DMS79 treated with DMSO at 0.1 percent for 48 hours (cell line): ENCODE measurements at places on chromosomes 5 and 9.

DNA sequence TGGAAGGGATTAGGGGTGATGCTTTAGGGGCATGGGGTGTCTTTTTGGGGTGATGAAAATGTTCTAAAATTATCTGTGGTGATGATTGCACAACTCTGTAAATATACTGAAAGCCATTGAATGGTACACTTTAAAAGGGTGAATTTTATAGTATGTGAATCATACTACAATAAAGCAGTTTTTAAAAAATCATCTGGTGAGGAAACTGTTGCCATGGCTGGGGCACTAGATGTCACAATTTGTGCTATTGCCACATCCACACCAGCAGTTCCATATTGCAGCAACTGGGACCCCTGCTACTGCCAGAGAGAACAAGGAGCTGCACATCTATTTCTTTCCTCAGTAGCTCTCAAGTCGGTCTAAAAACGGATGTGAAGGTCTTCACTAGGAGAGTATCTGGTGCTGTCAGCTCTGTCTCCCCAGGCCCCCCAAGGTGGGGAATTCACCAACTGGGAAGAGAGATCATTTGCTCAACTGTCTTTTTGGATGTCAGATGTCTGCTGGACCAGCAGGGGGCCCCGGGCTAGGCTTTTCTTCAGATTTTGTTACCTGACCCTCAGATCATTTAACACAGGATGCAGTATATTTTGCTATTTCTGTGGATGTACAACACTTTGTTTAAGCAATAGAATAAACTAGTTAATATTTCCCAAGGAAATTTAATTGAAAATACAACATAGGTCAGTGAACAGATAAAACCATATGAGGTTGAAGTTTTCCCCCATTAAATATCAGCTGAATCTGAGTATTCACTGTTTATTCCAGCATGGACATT, 13.2 kb downstream of the CMYA5 start:
- DNase-seq, result no peak

DNA sequence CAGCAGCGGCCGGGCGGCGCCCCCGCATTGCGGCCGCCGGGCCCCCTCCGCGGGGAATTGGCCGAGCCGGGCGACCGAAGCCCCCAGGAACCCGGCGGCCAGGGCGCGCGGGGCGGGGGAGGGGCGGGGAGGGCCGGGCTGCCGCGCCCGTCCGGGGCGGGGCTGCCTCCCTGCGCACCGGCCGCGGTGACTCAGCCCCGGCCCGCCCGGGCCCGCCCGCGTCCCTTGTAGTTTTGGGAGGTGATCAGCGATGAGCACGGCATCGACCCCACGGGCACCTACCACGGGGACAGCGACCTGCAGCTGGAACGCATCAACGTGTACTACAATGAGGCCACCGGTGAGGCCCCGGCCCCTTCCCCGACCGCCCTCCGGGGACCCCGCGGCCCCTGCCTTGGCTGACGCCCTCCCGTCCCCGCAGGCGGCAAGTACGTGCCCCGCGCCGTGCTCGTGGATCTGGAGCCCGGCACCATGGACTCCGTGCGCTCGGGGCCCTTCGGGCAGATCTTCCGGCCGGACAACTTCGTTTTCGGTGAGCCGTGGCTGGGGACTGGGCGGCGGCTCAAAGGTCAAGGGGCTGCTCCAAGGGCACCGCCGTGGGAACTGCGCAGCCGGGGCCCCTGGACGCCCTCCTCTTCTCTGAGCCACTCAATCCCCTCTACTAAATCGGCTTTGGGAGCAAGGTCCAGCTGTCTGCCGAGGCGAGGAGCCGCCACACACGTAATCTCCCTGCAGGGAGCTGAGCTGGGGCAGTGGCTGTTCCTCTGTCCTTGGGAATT, 592 bp downstream of the TUBB4B start:
- no peak for DNase-seq

DNA sequence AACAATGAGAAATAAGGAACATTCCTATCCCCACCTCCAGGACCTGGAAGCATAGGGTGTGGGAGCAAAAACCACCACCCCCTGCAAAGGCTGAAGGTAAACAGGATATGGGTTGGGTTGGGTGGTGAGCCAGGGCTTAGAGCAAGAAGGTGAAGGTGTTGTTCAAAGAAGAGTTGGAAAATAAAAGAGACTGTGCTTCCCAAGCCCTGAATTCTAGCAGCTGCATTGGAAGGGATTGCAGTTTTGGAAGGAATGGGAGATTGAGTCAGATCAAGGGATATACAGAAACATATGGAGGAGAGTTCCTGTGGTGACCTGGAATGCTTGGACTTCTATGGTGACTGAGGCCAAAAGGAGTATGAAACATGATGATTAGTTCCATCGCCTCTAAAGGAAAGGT, 24.7 kb upstream of the MTAP start:
- no peak for DNase-seq

- no peak for DNase-seq
These were observed 74.6 kb upstream of the ZSWIM6 start for GRCh38 chr5:61257421-61257820.

DNA sequence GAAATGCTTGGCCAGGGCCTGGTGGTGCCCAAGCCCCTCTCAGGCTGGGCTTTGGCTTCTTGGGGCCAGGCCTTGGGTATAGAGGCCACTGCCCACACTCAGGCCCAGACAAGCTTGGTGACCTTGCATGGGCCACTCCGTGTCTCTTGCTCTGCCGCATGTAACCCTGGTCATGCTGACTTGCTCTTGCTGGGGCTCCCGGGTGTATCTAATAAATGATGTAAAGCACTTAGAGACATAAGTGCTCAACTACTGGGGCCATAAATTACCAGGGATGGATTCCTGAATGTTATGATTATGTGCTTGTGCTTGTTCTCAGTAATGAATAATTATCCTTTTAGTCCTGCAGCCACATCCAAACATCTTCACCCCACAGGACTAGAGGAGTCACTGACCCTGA, 54.0 kb downstream of the C5orf15 start:
- no peak for DNase-seq

- no peak for DNase-seq
These were observed 140.1 kb upstream of the ABCA1 start for GRCh38 chr9:105067895-105068580.

GRCh38 chr5:179259731-179260323, 85.4 kb downstream of the ADAMTS2 start:
- DNase-seq, result no peak

- DNase-seq, result peak; percentile 3
These were observed 1050.2 kb downstream of the CDH12 start for GRCh38 chr5:21802869-21803490.

- DNase-seq, result no peak
These were observed 286.1 kb downstream of the ARHGAP26 start for GRCh38 chr5:143056339-143056704.

- DNase-seq, result no peak
These were observed 117.7 kb downstream of the ZNF462 start for GRCh38 chr9:106980551-106981101.

- peak; percentile 94 for DNase-seq
These were observed 1.5 kb upstream of the OLFM1 start for GRCh38 chr9:135085830-135086546.

DNA sequence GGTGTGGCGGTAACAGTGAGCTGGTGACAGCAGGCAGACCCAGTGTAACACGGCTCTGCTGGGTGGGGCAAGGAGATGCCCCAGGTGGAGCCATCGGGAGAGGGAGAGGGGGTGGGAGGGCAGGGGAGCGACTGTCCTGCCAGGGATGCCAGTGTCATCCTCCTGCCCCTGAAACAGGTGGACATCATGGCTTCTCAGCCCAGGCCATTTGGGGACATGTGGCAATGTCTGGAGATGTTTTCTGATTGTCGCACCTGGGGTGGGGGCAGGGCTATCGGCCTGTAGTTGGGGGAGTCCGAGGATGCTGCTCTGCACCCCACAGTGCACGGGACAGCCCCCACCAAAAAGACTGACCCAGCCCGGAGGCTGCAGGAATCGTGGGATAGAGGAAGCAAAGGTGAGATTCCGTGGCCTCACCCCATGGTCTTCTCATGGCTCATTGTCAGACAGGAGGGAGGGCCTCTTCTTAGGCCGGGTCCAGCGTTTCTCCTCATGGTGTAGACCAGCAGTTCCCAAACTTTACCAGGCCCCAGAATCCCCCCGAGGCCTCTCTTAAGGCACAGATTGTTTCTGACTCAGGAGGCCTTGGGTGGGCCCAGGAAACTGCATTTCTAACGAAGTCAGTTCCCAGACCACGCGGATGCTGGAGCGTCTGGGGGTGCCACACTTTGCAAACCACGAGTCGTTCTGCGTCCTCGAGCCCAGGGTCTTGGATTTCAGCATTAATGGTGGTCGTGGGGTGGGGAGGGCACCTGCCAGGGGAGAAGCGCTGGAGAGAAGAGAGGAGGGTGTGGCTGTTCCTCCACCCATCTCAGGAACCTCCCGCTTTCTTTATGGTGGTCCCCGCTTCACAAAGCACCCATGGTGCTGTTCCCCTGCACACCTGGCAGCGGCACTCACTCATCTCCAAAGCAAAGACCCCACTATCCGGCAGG, 11.0 kb downstream of the COL5A1 start:
- DNase-seq, result no peak

DNA sequence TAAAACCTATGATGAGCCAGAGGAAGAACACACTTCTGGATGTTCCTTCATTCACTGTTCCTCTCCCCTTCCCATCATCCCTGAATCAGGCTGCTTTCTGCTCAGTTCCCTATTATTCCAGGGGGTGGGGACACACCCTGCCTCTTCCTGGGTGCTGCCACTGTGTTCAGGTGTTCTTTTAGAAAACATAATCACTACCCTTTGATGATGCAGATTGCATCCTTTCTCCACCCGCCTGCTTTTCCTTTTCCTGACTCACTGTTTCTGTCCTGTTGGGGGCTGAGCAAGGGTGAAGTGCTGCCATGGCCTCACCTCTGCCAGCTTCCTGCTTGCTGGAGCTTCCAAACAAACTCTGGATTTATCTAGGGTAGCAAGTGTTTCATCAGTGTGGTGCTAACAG, 331.9 kb upstream of the GRIA1 start:
- no peak for DNase-seq

GRCh38 chr5:98767581-98767980, 5.9 kb upstream of the RGMB start:
- peak; percentile 1 for DNase-seq

DNA sequence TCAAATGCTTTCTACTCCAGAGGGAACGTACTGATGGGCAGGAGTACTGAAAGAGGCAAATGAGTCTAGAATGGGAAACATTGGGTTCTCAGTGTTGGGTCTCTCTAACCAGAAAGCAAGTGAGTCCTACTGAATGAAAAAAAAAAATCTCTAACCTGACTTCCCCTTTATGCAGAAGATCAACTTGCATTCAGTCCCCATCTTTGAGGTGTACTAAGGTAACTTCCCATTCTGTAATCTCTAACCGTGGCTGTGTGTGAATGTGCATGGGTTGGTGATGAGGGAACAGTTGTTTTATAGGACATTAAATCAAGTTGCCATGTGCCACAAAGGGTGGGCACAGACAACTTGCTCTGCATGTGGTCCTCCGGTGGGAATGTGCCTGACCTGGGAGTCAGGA, 264.6 kb upstream of the CLINT1 start:
- DNase-seq, result no peak

DNA sequence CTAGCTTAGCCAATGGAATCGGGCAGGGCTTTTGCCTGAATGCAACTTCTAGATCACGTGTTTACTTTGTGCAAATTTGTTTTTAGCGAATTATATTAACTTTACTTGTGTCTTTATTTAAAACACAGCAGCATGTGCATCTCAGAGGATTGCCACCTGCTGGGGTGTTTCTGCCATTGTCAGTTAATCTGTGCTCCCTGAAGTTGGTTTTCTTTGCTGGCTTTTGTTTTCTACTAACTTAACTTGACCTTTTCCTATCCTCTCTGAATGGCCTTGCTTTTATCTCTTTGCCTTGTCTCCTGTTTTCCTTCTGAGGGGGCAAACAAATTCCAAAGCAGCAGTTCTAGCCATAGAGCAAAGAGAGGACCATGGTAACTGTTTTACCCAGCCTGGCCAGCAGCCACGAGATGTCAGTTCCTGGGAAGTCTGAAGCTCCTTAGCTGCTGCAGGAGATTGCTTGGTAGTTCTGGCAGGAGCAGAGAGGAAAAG, 67.6 kb downstream of the ARHGEF28 start:
- no peak for DNase-seq

DNA sequence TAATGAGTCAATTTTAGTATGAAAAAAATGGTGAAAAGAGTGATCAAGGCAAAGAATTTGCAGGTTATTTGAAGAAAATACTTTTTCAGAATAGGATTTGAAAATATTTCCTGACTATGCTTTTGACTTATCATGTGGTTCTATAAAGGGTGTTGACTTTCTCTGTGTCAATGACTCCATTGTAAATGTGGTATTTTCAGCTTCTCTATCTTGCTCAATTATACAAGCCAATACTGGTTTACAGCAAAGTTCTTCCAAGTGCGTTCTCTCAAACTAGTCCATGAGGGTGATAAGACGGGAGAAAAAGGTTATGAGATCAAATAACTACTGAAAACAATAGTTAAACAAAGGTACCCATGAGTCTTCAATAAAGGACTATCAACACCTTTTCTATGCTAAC, 21.7 kb downstream of the IL33 start:
- no peak for DNase-seq

GRCh38 chr9:121268851-121269641, 1.1 kb downstream of the GSN start:
- no peak for DNase-seq

GRCh38 chr5:158974775-158975174, 124.9 kb downstream of the EBF1 start:
- DNase-seq, result no peak

DNA sequence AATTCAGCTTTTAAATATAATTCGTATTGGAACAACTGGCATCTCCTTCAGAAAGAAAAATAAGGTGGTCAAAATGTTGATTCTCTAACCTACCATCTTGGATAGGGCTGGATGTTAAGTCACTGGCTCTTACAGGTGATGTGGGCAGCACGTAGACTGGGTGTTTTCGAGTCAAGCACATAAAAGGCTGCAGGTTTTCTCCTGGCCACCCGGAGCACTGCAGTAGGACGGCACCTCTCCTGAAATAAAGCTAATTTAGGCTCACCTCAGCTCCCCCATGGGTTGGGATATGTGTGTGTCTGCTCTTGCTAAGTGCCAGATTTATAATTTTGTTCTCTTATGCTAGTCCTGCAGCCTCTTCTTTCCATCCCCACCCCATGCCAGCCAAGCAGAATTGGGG, 80.3 kb downstream of the IQGAP2 start:
- DNase-seq, result no peak

DNA sequence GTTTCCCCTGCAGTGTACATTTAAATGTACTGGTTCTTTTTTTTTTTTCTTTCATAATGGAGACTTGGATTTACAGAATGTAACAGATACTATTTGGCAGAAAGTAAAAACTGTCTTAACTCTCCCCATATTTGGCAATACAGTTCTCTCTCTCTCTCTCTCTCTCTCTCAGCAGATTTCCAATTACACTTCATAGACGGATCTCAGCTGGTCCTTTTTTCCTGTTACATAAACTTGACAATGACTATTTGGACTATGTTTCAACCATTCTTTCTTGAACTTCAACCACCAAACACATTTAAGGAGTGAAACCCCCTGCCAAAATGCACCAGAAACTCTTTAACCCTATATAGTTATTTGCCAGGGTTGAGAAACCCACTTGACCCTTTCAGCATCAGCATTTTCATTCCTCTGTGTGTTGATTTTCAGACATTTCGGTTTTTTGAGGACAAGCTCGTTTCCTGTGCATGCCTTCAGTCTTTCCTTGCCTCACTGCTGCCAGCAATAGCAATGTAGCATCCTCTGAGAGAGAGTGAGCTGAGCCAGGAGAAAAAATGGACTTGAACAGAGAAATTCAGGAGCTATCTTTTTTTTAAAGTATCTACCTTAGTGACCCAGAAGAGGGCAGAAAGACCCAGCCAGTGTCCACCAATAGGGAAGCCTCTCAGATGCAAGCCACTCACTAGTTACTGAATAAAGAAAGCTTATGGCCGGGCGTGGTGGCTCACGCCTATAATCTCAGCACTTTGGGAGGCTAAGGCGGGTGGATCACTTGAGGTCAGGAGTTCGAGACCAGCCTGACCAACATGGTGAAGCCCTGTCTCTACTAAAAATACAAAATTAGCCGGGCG, 26.0 kb upstream of the GNA14 start:
- no peak for DNase-seq
